ENCODE measurements at places on chromosomes 3 and 15.

DNA sequence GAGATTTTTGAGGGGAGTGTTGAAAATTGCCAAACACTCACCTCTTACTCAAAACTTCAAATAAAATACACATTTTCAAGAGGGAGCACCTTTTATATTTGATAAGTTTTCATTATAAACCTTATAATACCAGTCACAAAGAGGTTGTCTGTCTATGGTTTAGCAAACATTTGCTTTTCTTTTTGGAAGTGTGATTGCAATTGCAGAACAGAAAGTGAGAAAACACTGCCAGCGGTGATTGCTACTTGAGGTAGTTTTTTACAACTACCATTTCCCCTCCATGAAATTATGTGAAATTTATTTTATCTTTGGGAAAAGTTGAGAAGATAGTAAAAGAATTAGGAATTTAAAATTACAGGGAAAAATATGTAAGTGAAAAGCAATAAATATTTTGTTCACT is 20.1 kb downstream of the DIPK2A start:
- DNase-seq, result no peak

- DNase-seq, result no peak
Measured at GRCh38 chr3:38916706-38917105, 100.7 kb upstream of the SCN10A start.

DNA sequence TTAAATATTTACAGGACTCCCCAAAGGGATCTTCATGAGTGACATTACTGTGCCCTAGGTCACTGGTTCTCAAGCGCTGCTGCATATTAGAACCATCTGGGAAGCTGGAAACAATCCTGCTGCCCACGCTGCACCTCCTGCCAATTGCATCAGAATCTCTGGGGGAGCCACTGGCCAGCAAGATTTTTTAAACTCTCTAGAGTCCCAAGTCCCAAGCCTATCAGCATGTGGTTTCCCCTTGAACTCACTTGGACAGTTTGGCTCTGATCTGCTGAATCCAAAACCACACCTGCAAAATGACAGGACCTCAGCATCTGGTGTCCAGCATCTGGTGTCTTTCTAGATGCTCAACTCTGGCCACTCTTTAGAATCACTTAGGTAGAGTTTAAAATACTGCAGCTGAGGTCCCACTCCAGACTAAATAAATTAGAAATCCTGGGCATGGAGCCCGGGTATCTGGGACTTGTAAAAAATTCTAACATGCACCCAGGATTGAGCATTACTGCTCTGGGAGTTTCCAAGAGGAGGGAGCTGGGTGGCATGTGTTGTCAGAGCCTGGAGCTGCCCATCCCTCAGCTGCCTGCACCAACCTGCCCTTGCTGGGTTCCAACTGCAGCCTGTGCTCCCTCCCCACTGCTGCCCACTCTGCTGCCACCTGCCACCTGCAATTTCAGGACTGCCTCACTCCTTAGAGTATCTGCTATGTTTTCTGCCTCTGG is 311.3 kb downstream of the SLC9A9 start:
- DNase-seq, result no peak

DNA sequence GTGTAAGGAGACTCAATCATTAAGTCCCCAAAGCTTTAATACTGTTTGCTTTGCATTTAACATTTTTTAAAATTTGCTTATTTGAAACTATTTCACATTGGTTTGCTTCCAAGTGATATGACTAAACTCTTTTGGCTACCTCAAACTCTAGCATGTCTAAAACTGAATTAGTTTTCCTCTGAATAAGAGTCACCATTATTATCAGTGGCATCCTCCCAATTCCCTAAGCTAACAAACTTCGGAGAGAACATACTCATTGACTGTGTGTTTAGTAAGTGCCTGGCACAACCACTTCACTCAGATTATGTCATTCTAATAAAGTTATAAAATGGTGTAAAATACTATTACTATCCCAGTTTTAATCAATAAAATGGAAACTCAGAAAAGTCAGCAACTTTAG is 21.9 kb downstream of the ATOSA start:
- DNase-seq, result no peak

GRCh38 chr3:108146139-108146538 is 55.3 kb upstream of the CD47 start:
- no peak for DNase-seq

DNA sequence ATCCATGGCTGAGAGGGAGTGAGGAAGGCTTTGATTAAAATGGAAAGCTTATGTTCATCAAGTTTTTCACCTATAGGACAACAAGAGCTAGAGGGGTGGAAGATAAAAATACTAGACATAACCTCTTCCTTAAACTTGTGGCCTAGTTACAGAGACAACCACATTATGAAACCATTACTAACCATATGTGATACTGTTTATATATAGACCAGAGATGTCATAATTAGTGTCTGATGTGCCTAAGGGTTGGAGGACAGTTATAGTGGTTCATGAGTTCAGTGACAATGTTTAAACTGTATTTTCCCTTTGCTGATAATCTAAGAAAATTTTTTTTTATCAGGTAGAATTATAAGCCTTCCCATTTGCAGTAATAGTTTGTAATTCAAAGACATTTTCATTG is 23.7 kb downstream of the PHLDB2 start:
- DNase-seq, result no peak

All from NCI-H345 (cell line).